Left ventricle myocardium inferior (tissue), 1 donor: ENCODE measurements at places on chromosomes 2 and 18. TPM values are rescaled to one million over a fixed set of nuclear protein-coding genes. Genes with fewer than 3 reads are reported as not detected.

The C2orf78 gene
- total RNA-seq = not detected

The CIB4 gene
- total RNA-seq = not detected

- H3K4me1 ChIP-seq = no peaks in the 10 kb centered on the region
- H3K4me3 ChIP-seq = no peak overlapping the region
- DNase-seq = no peak
These were observed 123.7 kb upstream of the CTDP1 start for GRCh38 chr18:79555885-79556284.

- H3K27me3 ChIP-seq = no peaks in the 10 kb centered on the region
These were observed 419.5 kb downstream of the NUP35 start for GRCh38 chr2:183543731-183544130.

DNA sequence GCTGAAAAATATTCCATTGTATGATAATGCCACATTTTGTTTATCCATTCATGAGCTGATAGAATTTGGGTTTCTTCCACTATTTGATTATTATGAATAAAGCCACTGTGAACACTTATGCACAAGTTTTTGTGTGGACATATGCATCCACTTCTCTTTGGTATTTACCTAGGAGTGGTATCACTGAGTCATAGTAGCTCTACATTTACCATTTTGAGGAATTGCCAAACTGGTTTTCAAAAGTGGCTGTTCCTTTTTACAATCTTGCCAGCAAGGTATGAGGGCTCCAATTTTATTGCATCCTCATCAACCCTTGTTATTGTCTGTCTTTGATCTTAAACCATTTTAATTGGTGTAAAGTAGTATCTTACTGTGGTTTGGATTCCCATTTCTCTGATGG is 13.3 kb upstream of the EHBP1 start:
- H3K4me1 ChIP-seq = no peaks in the 10 kb centered on the region
- no peak for DNase-seq
- H3K36me3 ChIP-seq = no peaks in the 10 kb centered on the region
- H3K27ac ChIP-seq = no peak overlapping the region

DNA sequence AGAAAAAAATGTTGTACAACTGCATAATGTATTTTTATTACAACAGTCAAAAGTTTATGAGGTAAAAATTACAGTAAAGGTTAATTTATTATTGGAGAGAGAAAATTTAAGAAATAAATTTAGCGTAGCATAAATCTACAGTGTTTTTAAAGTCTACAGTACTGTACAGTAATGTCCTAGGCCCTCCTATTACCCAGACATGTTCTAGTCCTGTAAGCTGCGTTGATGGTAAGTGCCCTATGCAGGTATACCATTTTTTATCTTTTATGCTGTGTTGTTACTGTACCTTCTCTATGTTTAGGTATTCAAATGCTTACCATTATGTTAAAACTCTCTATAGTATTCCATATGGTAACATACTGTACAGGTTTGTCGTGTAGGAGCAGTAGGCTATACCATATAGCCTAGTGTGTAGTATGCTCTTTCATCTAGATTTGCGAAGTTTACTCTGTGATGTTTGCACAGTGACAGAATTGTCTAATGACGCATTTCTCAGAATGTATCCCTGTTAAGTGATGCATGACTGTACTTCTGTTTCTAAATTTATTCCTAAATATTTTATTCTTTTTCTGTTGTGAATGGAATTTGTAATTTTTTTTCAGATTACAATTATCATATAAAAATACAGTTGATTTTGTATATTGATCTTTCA is 24.5 kb downstream of the ABI2 start:
- H3K27me3 ChIP-seq = no peaks in the 10 kb centered on the region
- no peak for DNase-seq
- H3K4me1 ChIP-seq = peaks cover 41% of the 10 kb centered on the region
